HT-29 (cell line): ENCODE measurements at places on chromosomes 3 and 15.

DNA sequence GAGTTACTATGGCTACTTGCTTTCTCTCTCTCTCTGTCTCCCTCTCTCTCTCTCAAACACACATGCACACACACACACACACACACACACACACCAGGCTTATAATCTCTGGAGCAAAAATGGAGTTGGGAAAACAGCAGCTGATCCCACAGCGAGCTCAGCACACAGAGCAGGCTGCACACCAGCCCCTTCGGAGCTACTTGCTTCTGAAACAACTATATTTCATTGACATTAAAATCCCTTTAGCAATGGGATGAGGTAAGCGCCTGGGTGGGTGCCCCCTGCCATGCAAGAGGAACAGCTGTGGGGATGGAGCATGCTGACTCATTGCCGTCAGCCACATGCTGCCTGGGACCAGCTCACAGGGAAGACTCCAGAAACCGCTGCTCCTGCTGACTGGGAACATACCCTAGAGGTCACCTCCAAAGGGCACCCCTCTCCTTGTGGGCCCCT lies 45.7 kb downstream of the B3GNT5 start:
- DNase-seq, result no peak

GRCh38 chr3:124064050-124064449 lies 72.1 kb upstream of the ROPN1 start:
- DNase-seq, result no peak

- no peak for DNase-seq
Measured at GRCh38 chr3:110664148-110664547, 407.5 kb upstream of the NECTIN3 start.

GRCh38 chr15:66780172-66780972 lies 78.3 kb downstream of the SMAD6 start:
- DNase-seq, result peak; percentile 77

GRCh38 chr15:34883633-34884032 lies 85.9 kb downstream of the AQR start:
- no peak for DNase-seq

- no peak for DNase-seq
Measured at GRCh38 chr15:34512628-34513027, 70.8 kb downstream of the GOLGA8B start.

DNA sequence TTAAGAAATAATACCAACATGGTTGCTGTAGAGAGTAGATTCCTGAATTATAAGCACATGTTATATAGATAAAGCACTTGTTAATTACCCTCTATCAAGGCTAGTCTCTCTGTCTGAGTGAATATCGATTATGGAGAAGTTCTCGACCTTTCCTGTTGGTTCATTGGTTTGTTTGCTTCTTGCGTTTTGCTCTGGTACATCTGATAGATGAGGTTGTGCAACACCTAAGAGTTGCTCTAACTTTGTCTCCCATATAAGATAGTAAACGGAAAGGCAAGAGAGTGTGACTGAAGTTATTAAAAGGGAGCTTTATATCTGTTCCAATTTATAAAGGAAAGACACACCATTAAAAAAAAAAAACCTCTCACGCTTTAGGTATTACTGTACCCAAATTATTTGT lies 69.0 kb downstream of the PYDC2 start:
- no peak for DNase-seq
